ENCODE measurements at places on chromosomes 13 and 19.

GRCh38 chr13:85413664-85414063, 385.6 kb downstream of the SLITRK6 start:
- no peak for DNase-seq

DNA sequence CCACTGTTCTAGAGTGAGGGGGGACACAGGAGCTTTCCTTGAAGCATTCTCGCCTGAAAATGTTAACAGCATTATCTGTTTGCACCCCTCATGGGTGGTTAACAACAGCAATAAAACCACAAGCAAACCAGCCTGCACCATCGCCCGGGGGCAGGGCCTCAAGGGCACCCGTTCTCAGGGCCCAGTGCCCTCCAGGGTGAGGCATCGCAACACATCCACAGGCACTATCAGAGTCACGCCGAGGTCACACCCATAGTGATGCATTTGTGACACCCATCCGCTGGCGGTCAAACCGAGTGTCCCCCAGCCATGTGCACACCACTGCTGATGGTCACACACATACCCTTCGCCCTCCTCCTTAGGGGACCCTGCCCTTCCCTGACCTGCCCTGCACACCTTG, 4.6 kb downstream of the FUT5 start:
- DNase-seq = no peak

DNA sequence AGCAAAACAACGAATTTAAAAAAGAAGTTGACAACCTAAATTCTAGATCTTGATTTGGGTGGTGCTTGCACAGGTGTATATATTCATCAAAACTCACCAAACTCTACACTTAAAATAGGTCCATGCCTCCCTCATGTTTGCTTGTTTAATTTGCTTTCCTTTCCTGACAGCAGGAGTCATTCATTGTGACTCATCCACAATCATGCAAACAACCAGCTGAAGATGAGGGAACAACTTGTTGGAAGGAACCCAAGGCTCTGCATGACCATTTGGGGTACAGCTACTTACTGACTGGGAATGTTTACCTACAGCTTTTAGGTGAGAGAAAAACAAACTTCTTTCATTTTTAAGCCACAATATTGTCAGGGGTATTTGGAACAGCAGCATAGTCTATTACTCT, 96.6 kb downstream of the RXFP2 start:
- no peak for DNase-seq

- DNase-seq = no peak
Measured at GRCh38 chr13:95255072-95255732, 46.0 kb downstream of the ABCC4 start.

GRCh38 chr13:43058318-43058674, 34.9 kb downstream of the DNAJC15 start:
- peak; percentile 74 for DNase-seq

GRCh38 chr13:72316716-72317115, 410.7 kb downstream of the MZT1 start:
- no peak for DNase-seq

DNA sequence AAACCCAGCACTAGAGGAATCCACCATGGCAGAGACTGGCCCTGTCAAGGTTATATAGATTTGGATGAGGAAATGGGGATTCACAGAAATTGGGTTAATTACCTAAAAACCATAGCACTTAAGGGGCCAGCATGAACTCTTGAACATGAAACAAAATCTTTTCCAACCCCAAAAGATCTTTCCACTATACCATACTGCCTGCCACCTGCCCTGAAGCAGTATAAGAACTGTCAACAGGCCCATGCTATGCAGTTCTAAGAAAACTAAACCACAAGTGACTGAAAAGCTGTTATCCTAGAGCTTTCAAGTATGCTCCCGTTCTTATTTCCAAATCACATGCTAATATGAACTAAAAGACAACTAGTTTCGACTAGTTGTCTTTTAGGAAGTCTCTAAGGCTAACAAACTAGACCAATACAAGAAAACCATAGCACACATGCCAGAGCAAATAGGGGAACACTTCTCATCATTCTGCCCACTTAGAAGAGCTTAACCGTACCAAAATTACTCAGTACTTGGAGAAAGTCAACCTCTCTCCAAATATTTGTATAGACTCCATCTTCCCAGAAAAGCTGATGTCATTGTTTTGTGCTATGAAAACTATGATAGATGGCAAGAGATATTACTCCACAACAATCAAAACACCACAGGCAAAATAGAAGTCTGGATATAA, 27.5 kb downstream of the HSPH1 start:
- no peak for DNase-seq

GRCh38 chr13:92028695-92029094, 630.3 kb downstream of the GPC5 start:
- DNase-seq = no peak

GRCh38 chr19:27844261-27844660, 1368.7 kb downstream of the UQCRFS1 start:
- DNase-seq = no peak

- no peak for DNase-seq
Measured at GRCh38 chr13:25770601-25771000, 281.2 kb downstream of the SHISA2 start.

GRCh38 chr19:36136964-36137686, 2.7 kb upstream of the CAPNS1 start:
- DNase-seq = peak; percentile 63

GRCh38 chr13:110187641-110188161, 119.3 kb downstream of the COL4A1 start:
- DNase-seq = peak; percentile 5

DNA sequence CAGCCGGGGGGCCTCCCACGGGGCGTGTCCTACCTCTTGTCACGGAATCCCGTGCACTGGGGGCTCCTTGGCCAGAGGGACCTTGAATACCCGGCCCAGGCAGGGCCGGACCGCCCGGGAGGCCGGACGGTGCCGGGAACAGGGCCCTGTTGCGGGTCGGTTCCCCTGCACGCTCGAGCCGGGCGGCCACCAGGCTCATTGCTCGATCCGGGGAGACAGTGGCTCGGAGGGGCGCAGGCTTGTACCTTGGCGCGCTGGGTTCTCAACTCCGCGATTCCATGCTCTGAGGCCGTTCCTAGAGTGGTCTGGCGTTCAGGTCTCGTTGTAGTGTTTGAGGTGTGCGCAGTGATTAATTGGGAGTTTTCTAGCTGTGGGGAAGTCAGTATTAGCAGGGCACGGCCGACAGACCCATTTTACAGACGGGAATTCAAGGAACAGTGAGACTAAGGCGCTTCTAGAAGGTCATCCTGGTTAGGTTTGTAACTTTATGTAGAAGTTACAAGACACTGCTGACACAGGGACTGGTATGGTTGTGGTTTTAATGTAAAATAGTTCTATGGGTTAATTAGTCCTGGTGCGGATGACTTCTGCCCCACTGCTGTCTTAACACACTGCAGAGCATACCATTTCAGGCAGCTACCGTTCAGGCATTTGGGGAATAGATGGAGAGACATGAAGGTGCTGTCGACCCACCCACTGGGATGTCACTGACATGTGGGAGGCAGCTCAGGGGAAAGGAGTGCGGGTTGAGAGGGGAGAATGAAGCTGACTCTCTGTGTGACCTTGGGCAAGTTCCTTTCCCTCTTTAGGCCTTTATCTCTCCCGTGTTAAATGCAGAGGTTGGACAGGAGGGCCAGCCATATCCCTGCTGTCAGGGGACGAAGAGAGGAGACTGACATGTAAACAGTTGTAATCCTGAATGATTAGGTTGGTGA, 592 bp downstream of the CLPTM1 start:
- no peak for DNase-seq

DNA sequence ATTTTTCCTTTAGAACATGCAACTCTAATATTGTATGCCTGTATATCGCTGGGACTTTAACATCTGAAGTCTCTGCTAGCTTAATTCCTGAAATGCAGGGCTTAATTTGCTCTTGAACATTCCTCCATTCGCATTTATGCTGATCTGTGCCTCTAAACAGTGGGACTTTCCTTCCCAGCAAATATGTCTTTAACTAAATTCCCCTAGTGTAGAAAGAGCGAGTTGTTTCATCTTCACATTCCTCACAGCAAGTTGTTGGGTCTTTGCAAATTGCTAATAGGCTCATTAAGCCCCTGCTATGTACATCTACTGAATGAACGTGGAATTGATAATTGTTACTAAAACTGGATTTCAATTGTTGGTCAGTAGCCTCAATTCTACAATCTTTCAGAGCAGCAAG, 118.4 kb upstream of the OBI1 start:
- DNase-seq = no peak

GRCh38 chr13:46321494-46322225, 65.4 kb downstream of the RUBCNL start:
- peak; percentile 55 for DNase-seq

DNA sequence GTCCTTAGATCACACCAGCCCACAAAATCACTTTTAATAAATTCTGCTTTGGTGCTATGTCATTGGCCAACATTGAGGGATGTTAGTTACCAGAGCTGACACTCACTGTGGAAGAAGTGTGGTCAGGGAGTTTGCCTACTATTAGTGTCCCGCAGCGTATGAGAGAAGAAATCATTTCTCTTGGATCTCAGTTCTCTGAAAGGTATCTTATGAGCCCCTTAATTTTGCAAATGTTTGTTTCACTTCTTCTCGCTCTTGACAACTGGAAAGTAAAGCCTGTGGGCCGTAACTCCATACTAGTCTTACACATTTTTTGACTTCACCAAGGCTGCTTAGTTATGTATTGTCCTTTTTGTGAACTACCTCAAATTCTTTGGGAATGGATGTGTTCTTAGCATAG, 80.9 kb downstream of the FLT1 start:
- DNase-seq = no peak

- DNase-seq = no peak
Measured at GRCh38 chr19:1571358-1571757, 3.2 kb upstream of the MEX3D start.

DNA sequence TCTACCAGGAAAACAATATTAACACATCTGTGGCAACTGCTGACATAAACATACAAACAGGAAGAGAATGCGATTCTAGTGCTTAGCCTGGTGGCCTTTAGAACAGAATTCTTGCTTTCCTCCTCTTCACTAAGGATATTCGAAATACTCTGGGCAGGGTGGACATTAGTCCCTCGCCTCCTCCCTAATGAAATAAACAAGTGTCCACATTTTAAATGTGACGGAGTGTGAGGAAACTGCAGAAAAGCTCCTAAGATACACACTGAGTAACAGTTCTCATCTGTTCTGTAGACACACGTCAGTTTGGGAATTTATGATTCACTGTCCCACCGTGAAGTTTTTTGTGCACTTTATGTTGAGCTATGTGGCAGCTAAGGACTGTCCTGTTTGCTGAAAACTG, 639 bp downstream of the STARD13 start:
- no peak for DNase-seq

DNA sequence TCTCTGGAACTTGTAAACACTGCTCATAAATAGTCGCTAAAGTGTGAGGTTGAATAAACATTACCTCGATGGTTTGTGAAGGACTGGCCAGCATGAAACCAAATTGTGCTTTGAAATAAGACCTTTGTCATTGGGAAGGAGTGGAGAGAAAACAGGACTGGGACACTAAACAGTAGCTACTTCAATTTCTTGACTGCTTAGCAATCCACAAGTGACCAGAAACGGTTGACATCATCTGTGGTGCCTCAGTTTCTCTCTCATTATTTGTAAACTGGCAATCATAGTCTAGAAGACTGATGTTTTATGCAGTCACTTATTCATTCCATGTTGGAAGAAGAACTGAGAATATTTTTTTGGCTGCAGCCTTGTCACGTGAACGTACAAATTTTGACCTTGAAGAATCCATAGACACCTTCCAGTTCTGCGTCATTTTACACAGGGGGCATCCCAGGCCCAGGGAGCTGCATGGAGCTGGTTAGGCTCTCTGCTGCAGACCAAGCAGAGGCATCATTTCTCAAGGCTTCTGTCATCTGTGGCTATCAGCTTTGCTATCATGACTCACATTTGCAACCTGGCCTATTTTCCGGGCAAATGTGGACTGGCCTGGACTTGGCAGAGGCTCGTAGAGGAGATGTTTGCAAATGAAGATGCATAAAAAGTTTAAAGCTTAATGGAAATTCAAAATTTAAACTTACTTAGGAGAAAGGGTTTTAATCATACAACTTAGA, 391.8 kb downstream of the FGF9 start:
- no peak for DNase-seq

- DNase-seq = no peak
Measured at GRCh38 chr13:46062185-46062584, 9.6 kb upstream of the ZC3H13 start.

DNA sequence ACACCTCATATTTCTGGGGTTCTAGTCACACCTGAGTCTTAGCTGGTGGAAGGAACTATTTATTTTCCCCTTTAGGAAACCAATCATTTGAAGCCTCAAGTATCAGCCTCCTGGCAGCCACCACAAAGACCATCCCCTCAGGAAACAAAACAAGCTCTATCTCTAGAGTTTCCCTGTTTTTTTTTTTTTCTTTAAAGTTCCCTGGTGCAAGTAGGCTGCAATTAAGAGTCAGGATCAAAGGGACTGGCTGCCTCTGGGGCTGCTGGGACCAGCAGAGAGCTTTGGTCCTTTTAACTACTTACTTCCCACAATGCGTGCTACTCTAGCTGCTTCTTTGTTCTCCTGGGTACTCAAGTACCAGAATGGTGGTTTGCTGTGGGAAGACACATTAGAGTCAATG, 11.4 kb downstream of the MBNL2 start:
- no peak for DNase-seq

DNA sequence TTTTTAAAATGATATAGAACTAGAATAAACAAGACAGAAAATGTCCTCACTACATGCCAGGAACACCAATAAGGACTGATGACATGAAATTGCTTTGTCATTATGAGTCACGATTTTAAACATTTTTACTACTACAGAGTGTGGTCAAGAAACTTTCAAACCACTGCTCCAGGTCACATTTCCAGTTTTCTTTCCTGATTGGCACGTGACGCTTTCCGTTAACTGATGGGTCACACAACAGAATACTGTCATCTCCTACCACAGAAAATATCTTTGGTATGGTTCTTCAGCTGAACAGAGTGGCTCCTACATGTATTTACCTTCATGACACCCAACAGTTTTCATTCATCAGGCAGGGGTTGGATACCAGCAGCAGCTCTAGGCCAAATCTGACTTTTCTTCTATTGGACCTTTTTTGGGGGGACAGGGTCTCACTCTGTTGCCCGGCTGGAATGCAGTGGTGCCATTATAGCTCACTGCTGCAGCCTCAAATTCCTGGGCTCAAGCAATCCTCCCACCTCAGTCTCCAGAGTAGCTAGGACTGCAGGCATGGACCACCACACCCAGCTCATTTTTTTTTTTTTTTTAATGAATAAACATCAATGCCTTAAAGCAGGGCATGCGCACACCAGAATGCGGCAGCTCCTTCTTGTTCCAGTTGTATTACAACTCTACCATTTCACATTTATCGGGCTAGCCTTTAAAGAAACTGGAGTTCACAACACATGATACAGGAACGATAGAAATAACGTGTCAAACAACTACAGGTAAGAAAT, 147.4 kb downstream of the RNF17 start:
- no peak for DNase-seq

DNA sequence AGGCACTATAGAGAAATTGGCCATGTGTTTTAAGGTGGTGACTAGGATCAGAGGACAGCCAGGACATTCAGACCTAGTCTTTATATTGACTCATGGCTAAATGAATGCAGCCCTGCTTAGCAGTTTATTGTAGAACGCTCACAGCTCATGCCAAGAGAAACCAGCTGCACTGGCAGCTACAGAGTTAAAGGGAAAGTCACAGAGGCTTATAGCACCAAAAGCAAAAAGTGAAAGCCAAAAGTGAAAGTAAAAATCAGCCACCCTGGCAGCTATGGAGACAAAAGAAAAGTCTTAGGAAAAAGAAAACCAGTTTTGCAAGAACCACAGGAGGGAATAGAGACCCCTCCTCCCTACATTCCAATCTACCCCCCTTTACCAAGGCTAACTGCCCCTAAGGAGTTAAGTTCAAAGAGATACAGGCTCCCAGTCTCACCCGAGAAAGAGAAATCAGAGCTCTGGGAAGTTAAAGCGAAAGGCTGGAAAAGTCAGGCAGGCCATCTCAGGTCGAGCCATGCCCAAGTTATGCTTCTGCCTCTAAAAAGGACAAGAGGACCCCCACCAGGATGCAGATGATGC, 99.0 kb downstream of the ZNF429 start:
- no peak for DNase-seq
